ENCODE measurements at places on chromosomes 16 and 17.
A peak's percentile ranks its signal among the peaks of the same experiment; 100 is the strongest.

GRCh38 chr17:54883939-54884338 lies 16.7 kb upstream of the TOM1L1 start:
- no peak for DNase-seq

- DNase-seq = no peak
These were observed 91.2 kb downstream of the ZNF778 start for GRCh38 chr16:89308391-89309333.

GRCh38 chr16:85459529-85460251 lies 153.4 kb upstream of the GSE1 start:
- DNase-seq = no peak

- DNase-seq = no peak
These were observed 5.8 kb downstream of the FBXO47 start for GRCh38 chr17:38961413-38961812.

DNA sequence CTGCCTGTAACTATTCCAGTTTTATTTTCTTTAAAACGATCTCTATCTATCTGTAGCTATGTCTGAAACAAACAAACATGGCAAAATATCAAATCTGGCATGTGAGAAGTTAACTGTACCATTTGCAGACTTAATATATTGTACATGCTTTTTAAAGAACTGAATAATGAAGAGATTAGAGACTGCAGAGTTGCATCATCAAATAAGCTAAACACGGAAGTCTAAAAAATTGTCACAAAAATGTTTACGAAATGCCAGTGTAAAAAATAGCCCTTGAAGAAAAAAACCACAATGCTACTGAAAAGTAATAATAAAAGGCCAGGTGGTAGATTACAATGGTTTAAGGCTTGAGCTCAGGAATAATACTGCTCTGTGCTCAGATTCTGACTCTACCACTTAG lies 43.1 kb downstream of the HS3ST3A1 start:
- DNase-seq = no peak

- DNase-seq = no peak
These were observed 577 bp downstream of the GSPT1 start for GRCh38 chr16:11915114-11915643.

DNA sequence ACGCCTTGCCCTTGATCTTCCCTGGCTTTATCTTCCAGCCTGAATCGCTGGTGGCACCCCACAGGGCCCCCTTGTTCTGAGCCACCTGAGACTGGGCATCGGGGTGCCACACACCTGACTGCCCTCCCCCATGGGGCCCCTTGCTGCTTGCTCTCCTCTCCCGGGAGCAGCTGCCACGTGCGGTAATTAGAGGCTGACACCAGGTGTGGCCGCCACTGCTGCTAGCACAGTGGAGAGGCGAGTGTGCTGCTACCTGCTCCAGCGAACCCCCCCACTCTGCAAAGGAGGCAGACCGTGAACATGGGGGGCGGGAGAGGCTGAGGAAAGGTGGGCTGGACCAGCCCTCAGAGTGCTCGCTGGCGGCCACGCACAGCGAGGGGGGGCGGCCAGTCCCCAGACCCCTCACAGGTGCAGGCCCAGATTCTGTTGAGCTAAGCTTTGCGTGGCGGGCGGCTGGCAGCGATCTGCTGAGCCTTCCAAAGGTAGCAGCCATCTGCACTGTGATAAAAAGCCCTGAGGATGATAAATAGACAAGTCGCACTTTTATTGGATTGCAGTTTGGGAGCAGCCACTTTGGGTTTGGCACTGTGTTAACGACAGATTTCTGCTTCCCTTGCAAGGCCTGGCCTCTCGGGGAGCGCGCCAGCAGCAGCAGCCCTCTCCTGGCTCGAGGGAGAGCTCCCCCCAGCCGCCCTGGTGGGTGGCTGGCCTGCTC lies 167.9 kb upstream of the GSE1 start:
- DNase-seq = no peak

DNA sequence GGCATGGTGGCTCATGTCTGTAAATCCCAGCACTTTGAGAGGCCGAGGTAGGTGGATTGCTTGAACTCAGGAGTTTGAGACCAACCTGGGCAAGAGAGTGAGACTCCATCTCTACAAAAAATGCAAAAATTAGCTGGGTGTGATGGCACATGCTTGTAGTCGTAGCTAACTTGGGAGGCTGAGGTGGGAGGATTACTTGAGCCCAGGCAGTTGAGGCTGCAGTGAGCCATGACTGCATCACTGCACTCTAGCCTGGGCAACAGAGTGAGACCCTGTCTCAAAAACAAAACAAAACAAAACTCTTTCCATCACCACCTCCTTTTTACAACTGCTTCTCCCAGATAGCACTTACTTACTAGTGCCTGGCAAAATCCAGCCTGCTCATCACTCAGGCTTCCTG lies 214.0 kb downstream of the ZFHX3 start:
- no peak for DNase-seq

- DNase-seq = no peak
These were observed at the start of gene CNTNAP4 for GRCh38 chr16:76276745-76277438. Gene CNTNAP4, plus strand, starts transcription at chr16:76277401. Its CDS starts 262 bp downstream, at chr16:76277663.

- DNase-seq = no peak
These were observed 432 bp upstream of the SLC46A1 start for GRCh38 chr17:28406473-28406814.

DNA sequence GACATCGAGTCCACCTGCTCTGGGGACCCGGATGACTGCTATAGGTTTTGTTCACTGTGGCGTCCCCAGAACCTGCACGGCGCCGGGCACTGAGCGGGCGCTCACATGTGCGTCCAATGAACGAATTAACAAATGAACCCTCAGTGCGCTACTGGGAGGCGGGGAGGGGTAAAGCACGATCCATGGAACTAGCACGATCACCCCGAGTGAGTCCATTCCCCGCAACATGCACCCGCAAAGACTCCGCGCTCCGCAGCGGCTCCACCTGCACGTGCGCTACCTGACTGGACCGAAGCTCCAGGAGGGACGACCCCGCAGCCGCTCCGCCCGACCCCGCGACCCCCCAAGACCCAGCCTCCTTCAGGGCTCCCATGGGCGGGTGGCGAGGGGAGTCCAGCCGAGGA lies 491 bp downstream of the TRAP1 start:
- DNase-seq = peak; percentile 48

GRCh38 chr16:20175358-20175757 lies 101.7 kb upstream of the GPR139 start:
- DNase-seq = no peak

DNA sequence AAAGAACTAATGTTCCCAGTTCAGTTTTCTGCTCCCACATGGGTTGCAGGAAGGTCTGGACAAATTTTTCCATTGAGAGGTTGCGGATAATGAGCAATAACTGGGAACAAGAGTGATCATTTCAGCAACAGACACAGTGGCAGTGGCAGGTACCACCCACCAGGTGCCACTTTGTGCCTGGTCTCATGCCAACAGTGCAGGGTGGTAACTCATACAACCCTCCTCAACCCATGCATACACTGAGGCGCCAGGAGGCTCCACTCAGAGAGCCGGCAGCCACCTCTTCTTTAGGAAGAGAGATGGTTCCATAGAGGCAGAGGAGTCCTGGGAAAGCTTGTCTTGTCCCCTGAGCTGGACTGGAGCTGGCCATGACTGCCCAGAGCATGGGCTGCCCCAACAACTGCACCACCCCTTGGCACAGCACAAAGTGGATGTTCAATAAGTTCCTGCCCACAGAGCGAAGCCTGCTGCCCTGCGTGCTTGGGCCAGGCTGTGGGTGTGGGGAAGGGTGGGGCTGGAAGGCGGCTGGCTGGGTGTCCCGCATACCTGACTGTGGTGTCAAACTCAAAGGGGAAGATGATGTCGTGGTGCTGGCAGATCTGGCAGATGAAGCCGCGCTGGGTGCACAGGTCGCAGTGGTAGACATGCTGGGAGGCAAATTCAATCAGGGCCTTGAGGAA lies 6.4 kb upstream of the ARHGAP27 start:
- no peak for DNase-seq

GRCh38 chr17:8574687-8575086 lies 55.8 kb downstream of the MYH10 start:
- no peak for DNase-seq

DNA sequence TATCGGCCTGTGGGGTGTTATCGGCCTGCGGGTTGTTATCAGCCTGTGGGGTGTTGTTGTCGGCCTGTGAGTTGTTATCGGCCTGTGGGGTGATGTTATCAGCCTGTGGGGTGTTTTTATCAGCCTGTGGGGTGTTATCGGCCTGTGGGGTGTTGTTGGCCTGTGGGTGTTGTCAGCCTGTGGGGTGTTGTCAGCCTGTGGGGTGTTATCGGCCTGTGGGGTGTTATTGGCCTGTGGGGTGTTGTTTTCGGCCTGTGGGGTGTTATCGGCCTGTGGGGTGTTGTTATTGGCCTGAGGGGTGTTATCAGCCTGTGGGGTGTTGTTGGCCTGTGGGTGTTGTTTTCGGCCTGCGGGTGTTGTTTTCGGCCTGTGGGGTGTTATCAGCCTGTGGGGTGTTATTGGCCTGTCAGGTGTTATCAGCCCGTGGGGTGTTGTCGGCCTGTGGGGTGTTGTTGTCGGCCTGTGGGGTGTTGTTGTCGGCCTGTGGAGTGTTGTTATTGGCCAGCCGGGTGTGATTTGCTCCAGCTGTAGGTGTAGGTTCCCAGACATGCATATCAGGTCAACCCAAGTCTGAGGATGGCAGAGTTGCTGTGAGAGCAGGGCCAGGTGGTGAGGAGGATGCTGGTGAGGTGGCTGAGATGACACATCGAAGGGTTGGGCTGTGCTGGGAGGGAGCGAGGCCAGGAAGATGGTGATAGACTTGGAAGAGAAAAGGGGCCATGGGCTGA lies 7.1 kb downstream of the TRARG1 start:
- DNase-seq = no peak

DNA sequence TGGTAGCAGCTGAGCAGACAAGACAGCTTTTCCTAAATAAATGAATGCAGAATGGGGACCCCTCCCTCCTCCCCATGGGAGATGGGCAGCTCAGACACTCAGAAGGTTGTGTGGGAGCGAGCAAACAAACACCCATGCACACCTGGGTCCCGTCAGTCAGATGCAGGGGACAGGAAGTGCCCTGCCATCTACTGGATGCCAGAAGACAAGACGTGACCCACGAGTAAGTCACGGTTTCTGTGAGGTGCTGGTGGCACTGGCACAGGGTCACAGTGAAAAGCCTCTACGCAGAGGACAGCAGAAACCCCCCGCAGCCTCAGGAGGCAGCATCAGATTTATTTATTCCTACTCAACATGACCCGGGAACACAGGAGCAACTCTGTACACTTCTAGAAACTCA lies 8.4 kb downstream of the HBQ1 start:
- DNase-seq = no peak

DNA sequence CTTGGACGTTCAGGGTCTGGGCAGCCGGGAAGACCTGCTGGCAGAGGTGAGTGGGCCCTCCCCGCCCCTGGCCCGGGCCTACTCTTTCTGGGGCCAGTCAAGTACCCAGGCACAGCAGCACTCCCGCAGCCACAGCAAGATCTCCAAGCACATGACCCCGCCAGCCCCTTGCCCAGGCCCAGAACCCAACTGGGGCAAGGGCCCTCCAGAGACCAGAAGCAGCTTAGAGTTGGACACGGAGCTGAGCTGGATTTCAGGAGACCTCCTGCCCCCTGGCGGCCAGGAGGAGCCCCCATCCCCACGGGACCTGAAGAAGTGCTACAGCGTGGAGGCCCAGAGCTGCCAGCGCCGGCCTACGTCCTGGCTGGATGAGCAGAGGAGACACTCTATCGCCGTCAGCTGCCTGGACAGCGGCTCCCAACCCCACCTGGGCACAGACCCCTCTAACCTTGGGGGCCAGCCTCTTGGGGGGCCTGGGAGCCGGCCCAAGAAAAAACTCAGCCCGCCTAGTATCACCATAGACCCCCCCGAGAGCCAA lies 8.6 kb upstream of the ABCC3 start:
- DNase-seq = peak; percentile 60

GRCh38 chr17:28008513-28008912 lies 34.0 kb upstream of the NLK start:
- DNase-seq = peak; percentile 65

- DNase-seq = peak; percentile 41
These were observed 63.7 kb upstream of the AMZ2 start for GRCh38 chr17:68184141-68184571.

- DNase-seq = no peak
These were observed 130 bp downstream of the CCDC78 start for GRCh38 chr16:726188-726437.

GRCh38 chr16:24146518-24146917 lies 109.6 kb upstream of the CACNG3 start:
- DNase-seq = no peak

DNA sequence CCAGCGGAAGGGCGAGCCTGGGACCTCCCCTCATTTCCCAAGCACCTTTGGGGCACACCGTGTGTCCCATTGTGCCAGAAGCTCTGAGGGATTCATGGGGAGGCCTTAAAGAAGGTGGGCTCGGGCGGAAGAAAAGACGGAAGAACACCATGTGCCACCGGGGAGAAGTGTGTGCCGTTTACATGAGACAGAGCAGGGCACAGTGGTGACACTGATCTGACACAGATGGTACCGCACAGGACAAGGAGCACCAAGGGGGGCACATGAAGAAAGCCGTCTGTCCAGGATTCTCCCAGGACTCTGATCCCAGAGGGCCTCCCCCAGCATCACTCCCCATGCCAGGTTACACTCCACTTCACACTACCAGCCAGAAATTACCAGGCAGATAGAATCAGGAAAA lies 128.7 kb upstream of the CHMP6 start:
- DNase-seq = no peak

DNA sequence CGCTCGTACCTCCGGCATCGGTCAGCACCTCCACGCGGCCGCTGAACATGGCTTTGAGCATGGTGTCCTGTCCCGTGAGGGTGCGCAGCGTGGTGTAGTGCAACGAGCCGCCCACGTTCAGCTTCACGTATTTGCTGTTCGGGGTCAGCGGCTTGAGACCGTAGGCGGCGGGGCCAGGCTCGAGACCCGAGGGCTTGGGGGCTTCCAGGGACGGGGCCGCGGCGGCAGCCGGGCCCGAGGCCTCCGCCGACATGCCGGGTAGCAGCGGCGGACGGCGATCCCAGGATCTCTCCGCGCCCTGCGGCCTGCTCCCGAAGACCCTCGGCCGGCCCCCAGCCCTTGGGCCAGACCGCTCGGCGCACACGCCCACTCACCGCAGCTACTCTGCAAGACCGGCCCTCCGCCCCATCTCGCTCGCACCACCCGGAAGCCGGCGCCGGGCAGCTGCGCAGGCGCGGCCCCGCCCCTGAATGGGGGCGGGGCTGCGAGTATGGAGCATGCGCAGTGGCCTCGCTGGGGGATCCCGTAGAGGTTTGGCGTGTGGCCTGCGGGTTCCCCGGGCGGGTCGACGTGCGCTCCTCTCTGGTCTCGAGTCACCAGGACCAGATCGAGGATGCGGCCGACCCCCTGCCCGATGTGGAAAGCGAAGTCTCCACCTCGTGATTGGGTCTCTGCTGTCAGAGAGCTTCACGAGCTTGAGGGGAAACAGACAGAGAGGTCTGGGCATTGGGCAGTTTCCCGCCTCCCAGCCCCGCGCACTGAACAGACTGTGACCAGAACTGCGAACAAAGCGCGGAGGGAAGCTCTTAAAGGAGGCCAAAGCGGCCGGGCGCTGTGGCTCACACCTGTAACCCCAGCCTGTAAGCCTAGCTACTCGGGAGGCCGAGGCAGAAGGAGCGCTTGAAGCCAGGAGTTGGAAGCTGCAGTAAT lies at the start of gene KCTD13:
Gene KCTD13, minus strand, starts transcription at position 446 of the 930 bp plus-strand sequence. Its CDS starts 193 bp downstream, at position 253.
- DNase-seq = peak; percentile 98
